Transverse colon (tissue), 4 donors: ENCODE measurements at places on chromosomes 12 and 14. TPM values are rescaled to one million over a fixed set of nuclear protein-coding genes. Genes with fewer than 3 reads are reported as not detected.

FSCB gene
- not detected for total RNA-seq

GRCh38 chr12:46179693-46180452 lies 89.0 kb downstream of the SLC38A1 start:
- peak; percentile 58 for DNase-seq
- H3K36me3 ChIP-seq, result no peaks in the 10 kb centered on the region
- no peak overlapping the region for H3K4me3 ChIP-seq
- no peaks in the 10 kb centered on the region for H3K27me3 ChIP-seq
- H3K27ac ChIP-seq, result peak overlapping the region; percentile 79

GRCh38 chr12:113040722-113041171 lies 15.8 kb upstream of the DTX1 start:
- no peaks in the 10 kb centered on the region for H3K4me1 ChIP-seq
- peak; percentile 41 for DNase-seq
- no peaks in the 10 kb centered on the region for H3K36me3 ChIP-seq
- H3K4me3 ChIP-seq, result no peak overlapping the region

TMEM233 gene
- not detected for total RNA-seq

DNA sequence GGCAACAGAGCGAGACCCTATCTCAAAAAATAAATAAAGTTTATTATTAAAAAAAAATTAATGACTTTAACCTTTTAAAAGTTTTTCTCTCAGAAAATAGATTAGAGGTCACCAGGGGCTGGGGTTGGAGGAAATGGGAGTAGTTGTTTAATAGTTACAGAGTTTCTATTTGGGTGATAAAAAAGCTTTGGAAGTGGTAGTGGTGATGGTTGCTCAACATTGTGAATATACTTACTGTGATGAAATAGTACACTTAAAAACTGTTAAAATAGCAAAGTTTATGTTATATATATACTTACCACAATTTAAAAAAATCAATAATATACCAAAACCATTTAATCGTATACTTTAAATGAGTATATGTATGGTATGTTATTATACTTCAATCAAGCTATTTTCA lies 59.6 kb downstream of the ARL6IP4 start:
- no peak for DNase-seq
- no peaks in the 10 kb centered on the region for H3K27me3 ChIP-seq
- H3K36me3 ChIP-seq, result no peaks in the 10 kb centered on the region
- H3K4me3 ChIP-seq, result no peak overlapping the region

KLRK1 gene
- total RNA-seq, result 5.4 TPM

DEPDC4 gene
- total RNA-seq, result 0.55 TPM

AJUBA gene
- 1.8 TPM for total RNA-seq

- no peak overlapping the region for H3K27ac ChIP-seq
- H3K4me3 ChIP-seq, result no peak overlapping the region
- no peak for DNase-seq
- H3K27me3 ChIP-seq, result peaks cover 12% of the 10 kb centered on the region
- no peaks in the 10 kb centered on the region for H3K4me1 ChIP-seq
Measured at GRCh38 chr12:225012-225411, 11.1 kb upstream of the SLC6A12 start.

CPM gene
- 36.4 TPM for total RNA-seq

GRCh38 chr12:62846491-62846890 lies 88.5 kb downstream of the PPM1H start:
- no peak overlapping the region for H3K27ac ChIP-seq
- H3K27me3 ChIP-seq, result no peaks in the 10 kb centered on the region
- DNase-seq, result no peak
